Foreskin keratinocyte (primary cell): ENCODE measurements at places on chromosomes 5 and 9. TPM values are rescaled to one million over a fixed set of nuclear protein-coding genes. Genes with fewer than 3 reads are reported as not detected.

DNA sequence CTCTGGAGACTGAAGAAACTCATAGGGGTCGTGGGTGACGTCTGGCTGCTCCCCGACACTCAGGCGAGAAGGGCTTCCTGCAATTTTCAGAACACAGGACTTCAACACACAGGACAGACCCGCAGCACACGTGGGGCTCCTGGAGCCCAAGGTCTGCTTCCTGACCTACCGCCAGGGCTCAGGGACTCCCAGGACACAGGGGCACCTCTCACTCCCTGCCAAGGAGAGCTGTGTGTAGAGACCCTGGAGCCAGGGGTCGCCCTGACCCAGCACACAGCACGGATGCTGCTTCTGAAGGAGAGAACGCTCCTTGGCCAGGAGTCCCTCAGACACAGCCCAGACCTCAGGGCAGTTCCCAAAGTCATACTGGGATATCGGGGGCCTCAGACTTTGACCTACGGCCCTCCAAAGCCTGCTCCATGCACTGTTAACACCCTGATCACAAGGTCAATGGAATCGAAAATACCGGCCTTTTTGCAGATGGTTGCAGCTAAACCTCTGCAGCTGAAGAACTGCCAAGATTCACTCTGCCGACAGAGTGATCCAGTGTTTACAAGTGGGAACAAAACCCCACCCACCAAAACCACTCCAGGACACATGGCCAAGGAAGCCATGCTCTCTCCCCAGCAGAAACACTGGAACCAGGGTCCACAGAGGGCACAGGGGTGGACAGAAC is 13.8 kb upstream of the ZDHHC11 start:
- no peak for DNase-seq

- no peak for DNase-seq
These were observed 15.9 kb downstream of the GRHPR start for GRCh38 chr9:37438359-37438758.

DNA sequence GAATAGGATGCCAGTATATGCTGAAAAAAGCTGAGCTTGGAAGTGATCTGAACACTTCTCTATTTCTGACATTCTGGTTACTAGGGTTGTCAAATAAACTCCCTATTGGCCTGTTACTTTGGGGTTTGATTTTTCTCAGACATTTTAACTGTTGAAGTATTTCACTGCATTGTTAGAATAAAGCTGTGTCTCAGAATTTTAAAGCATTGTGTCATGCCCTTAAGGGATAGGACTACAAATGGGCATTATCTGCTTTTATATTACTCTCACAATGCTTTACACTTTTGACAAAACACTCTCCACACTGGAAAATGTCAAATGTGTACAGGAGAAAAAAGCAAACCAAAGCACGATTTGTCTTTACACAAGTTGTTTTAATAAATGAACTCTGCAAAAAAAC is 16.8 kb upstream of the GPR21 start:
- DNase-seq, result no peak

- no peak for DNase-seq
These were observed 11.9 kb downstream of the LPCAT1 start for GRCh38 chr5:1511651-1512540.

DNA sequence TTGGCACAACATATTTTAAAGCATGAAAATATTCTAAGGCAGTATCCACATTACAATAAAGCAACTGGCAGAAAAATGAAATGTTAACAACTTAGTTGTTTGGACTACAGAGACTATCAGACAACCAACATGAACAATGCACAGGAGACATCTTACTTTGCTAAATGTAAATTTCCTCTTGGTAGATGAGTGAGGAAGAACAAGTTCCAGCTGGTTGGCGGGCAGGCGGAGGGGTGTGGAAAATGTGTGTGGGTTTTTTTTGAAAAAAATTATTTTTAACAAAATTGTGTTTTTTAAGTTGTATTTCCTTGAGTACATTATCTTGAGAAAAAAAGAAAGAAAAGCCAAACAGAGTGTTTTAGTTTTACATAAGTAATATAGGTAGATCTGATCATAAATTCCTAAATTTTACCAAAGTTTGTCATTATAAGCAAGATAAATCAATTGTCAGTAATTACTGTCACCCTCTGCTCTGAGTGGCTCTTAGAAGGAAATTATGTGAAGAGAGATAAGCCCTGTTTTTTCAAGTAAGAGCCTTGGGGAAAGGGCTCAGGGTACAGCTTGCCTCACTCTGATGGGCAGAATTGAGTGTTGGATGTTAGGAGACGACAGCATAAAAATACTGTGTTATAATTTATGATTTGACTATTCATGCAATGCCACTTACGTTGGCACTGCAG is 42.5 kb downstream of the TMEM167A start:
- no peak for DNase-seq

- DNase-seq, result no peak
These were observed 7.4 kb downstream of the EEIG1 start for GRCh38 chr9:127973169-127974000.

DNA sequence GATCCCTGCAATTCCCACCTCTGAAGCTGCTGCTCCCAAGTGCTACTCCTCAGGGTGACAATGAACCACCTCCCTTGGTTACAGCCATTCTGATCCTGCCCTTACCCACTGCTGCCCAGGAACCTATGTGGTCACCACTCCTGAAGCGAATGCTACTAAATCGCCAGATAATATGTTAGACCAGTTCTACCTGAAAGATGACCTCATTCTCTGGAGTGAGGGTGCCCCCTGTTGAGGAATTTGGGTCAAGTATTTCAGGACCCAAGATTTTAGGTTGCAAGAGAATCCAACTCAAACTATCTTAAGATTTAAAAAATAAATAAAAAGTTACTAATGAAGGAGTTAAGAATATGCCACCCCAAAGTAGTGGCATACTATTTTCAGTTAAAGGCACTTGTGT is 5.8 kb upstream of the SNAPC3 start:
- DNase-seq, result peak; percentile 19

DNA sequence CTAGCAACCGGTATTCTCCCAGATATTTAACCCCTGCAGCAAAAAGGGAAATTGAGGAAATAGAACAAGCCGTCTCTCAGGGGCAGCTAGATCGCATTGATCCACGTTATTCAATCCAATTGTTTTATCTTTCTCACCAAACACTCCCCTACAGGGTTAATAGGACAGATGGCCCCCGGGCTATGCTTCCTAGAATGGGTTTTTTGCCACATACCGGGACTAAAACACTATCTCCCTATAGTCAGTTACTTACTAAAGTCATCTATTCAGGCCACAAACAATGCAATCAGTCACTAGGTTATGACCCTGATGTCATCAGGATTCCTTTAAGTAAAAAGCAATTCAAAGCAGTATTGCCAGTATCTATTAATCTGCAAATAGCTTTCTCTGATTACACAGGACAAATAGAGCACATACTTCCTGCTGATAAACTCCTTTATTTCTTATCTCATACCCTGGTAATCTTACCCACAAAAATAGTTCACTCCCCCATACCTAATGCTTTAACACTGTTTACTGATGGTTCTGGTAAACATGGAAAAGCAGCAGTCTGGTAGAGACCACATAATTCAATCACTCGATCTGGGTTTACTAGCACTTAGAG is 159.0 kb downstream of the CPLANE1 start:
- DNase-seq, result no peak

GRCh38 chr9:96027251-96028131 is 152.0 kb downstream of the ERCC6L2 start:
- no peak for DNase-seq

- no peak for DNase-seq
These were observed 76.7 kb downstream of the ARSB start for GRCh38 chr5:78908173-78909061.

GRCh38 chr5:79181419-79182022 is 54.4 kb upstream of the JMY start:
- no peak for DNase-seq

DNA sequence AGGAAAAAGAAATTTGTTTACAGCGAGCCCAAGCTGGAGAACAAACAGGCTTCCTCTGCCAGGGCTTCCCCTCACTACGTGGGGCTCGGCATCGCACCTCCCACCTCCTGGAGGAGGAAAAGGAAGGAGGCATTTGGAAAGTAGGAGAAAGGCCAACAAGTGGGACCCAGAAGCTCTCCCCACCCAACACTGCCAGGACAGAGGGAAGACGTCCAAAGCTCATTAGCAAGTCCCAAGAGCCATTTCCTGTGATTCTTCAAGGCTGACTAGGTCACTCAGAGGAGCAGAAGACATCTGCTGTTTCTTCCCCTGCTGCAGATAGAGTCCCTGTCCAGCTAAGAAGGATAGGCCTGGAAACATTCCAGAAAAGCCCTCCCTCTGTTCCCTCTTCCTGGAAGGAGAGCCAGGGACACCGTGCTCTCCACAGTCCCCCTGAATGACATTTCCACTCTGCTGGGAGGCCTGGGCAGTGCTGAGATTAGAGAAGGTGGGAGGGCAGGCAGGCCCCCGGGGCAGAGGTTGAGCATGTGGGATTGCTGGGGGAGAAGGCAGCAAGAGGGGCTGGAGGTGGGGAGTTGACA is 57.0 kb upstream of the NEURL1B start:
- DNase-seq, result no peak

DNA sequence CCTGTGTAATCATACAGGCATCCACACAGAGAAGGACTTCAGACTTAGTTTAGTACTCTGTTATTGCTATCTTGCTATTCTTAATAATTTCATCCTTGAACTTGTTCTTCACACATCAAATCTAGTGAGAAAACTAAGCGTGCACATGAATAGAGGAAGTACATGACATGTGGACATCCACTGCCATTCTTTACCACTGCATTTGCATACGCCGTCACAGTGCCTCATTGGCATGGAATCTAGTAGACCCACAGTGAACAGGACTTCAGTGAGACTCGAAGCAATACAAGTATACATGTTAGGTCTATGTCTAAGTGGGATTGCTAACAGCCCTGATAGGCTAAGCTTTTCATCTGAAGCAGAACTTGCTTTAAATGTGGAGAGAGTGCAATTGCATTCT is 592.1 kb downstream of the TLE4 start:
- DNase-seq, result no peak

- DNase-seq, result peak; percentile 61
These were observed 199.1 kb downstream of the NNT start for GRCh38 chr5:43802119-43802518.

- peak; percentile 58 for DNase-seq
These were observed 104.8 kb upstream of the CLINT1 start for GRCh38 chr5:157963761-157964160.

GRCh38 chr5:50320131-50320749 is 120.8 kb downstream of the EMB start:
- no peak for DNase-seq

GRCh38 chr9:83219154-83219923 is 156.4 kb upstream of the RASEF start:
- peak; percentile 34 for DNase-seq

DNA sequence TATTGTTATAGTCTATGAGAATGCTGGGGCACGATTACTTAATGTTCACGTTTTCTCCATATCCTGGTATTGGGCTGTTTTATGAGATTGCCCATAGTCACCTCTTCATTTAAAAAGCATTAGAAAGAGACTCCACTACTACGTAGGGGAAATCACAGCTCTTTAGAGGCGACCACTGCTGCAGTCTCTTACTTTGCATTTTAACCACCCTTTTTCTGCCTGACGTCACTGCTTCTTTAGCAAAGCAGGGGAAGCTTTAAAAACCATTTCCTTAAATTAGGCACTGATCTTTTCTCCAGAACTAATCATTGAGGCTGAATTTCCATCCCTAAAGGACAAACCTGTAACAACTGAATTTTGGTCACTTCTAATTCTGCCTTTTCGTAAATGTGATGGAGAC is 38.9 kb downstream of the ZNF608 start:
- no peak for DNase-seq

DNA sequence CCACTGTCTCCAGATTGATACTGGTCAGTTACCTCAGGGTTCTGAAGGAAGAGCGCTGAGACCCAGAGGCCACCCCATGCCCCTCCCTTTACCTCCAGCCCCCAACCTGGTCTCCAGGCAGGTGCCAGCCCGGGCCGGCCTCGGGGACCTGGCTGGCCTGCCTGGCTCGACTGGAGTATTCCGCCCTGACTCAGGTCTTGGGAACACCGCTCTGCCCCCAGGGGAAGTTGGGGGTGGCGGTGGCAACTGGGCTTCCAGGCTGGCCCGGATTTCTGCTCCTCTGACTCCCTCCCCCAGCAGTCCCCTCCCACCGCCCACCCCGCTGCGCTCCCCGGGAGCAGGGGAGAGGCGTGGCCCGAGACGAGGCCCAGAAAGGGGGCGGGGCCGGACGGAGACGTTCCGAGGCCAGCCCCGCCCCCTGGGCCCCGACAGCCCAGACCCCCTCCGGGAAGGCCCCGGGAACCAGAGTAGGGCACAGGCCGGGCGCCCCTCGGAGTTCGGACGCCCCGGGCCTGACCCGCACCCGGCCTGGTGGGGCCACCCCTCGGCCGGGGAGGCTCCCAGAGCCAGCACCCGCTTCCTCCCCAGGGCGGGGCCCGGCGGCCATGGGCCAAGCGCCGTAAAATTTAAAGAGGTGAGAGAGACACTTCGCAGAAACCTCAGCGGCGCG is 82.5 kb upstream of the ZBTB43 start:
- DNase-seq, result peak; percentile 59

DNA sequence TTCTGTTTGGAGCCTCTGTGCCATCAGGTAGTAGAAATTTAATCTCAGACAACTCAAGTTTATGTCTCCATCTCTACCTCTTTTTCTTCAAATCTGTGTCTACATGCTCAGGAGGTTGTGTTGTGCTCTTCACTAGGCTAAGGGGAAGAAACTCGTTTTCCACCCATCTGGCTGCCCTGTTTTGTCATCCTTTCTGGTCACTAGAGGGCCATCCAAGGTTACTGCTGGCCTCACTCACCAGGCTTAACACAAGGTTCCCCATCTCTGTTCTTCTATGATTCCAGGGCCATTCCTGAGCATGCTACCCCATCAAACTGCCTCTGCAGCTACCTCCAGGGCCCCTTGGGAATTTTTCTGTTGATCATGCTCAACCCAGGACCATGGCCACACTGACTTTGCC is 213.3 kb upstream of the FBXL7 start:
- no peak for DNase-seq

DNA sequence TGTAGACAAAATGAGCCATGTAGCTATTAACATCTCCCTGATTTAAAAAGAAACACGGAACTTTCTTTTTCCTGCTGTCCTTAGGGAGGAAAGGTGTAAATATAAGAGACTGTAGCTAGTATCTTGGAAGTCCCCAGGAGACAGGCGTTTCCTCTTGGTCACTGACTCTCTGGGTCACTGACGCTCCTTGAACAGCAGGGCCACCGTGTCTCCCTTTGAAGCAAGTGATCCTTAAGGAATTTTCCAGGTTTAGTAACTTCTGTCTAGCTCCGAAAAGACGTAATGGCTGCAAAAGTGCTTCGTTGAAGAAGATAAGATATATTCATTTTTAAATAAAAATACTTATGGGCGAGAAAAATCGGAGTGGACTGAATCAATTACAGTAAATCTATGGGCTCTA is 745 bp upstream of the CLTA start:
- no peak for DNase-seq

GRCh38 chr5:2295476-2295875 is 412.8 kb upstream of the IRX4 start:
- no peak for DNase-seq

PCDHA1 gene
- polyA plus RNA-seq, result not detected in 2 replicates

IFNA21 gene
- not detected in 2 replicates for polyA plus RNA-seq

CARTPT gene
- polyA plus RNA-seq, result not detected in 2 replicates

LRRC19 gene
- polyA plus RNA-seq, result not detected in 2 replicates

CTSV gene
- 29.3 and 43.6 TPM in 2 replicates for polyA plus RNA-seq

DBH gene
- not detected in 2 replicates for polyA plus RNA-seq

MUSK gene
- polyA plus RNA-seq, result not detected in 2 replicates

FBP1 gene
- polyA plus RNA-seq, result not detected in 2 replicates

CDK7 gene
- 46.1 and 50.4 TPM in 2 replicates for polyA plus RNA-seq

SLC23A1 gene
- polyA plus RNA-seq, result not detected in 2 replicates

QRFP gene
- polyA plus RNA-seq, result not detected in 2 replicates

HACD4 gene
- polyA plus RNA-seq, result 2.7 and 3.6 TPM in 2 replicates
